ENCODE measurements at places on chromosomes 11 and 22.

GRCh38 chr11:107882095-107882820 is 23.7 kb upstream of the SLC35F2 start:
- DNase-seq, result no peak

DNA sequence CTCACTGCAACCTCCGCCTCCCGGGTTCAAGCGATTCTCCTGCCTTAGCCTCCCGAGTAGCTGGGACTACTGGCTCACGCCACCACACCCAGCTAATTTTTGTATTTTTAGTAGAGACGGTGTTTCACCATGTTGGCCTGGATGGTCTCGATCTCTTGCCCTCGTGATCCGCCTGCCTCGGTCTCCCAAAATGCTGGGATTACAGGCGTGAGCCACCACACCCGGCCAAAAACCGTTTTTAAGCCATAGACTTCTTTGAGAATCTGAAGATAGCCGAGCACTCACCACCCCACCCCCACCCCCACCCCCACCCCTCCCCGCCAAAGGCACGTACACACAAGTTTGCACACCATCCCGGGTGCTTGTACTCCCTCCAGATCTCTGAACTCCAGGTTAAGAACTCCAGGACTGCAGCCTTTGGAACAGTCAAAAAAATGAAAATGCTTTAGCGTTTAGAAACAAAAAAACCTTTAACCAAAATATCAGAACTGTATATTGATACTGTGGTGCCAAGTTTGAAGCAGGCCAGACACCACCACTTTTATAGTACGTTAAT is 1.5 kb downstream of the CRKL start:
- DNase-seq, result no peak

DNA sequence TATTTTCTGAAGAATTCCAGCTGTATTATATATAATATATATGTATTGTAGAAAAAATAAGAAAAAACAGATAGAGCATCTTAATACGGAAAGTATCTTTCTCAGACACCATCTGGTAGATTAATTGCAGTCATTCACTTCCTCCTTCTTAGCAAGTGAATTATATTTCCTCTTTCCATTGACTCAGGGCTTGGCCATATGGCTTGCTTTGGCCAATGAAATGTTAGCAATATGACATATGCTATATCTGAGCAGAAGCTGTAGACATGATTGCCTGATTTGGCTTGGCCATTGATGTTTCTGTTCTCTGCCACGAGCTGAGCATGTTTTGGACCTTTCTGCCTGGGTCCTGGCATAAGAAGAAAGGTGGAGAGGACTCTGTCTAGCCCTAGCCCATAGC is 34.4 kb upstream of the ZBED5 start:
- DNase-seq, result peak; percentile 66

- no peak for DNase-seq
These were observed 94.5 kb downstream of the FDX1 start for GRCh38 chr11:110524238-110524637.

GRCh38 chr11:121194731-121195596 is 93.9 kb downstream of the TECTA start:
- peak; percentile 54 for DNase-seq

- peak; percentile 7 for DNase-seq
These were observed 13.0 kb downstream of the SCUBE2 start for GRCh38 chr11:9078113-9079086.

DNA sequence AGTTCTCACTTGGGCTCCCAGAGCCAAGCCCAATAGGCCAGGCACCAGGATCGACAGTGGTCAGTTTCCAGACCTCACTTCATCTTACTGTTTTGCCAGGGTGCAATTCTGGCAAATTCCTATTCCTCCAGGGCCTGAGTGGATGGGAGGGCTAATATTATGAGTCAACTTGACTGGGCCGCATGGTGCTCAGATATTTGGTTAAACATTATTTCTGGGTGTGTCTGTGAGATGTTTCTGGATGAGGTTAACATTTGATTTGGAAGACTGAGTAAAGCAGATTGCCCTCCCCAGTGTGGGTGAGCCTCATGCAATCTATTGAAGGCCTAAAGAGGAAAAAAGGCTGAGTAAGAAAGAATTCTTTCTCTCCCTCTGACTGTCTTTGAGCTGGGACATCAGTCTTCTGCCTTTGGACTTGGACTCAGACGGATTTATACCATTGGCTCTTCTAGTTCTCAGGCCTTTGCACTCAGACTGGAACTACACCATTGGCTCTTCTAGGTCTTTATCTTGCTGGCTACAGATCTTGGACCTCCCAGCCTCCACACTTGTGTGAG is 132.9 kb upstream of the ZBED5 start:
- DNase-seq, result no peak

DNA sequence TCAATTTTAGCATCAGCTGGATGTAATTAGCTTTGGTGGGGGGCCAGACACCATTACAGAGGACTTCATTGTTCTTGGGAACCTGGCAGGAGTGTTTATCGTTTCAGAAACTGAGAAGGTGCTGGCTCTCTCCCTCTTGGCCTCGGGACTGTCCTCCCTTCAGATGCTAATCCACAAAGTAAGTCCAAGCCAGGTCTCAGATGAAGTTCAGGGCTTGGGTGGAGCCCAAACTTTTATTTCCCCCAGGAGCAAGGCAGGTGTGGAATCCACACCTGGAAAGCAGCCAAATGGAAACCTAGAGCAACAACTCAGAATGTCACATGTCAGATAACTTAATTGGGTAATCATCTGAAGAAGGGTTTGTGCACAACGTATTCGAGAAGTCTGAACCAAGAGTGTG is 119.2 kb downstream of the ME3 start:
- DNase-seq, result no peak

DNA sequence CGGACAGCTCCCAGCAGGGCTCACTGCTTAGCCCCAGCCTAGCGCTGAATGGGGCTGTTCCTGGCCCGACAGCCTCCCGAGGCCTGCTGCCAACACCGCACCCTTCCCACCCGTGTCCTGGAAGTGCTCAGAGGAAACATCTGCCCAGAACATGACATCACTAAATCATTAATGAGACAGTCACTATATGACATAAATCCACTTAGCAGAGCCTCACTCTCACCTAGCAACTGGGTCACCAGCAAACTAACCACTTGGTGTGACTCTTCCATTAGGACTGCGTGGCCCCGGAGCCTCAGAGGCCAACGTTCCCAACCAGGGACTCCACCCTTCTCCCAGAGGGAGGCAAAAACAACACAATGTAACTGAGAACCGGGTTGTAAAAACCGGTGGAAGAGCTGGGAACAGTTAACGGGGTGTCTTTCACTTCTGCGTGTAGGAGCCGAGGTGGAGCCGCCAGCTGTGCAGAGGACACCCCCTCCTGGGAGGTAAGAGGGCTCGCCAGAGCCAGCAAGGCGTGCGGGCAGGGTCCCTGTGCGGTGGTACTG is 21.4 kb upstream of the PACSIN2 start:
- no peak for DNase-seq

GRCh38 chr11:115590254-115590653 is 86.0 kb upstream of the CADM1 start:
- no peak for DNase-seq

GRCh38 chr11:65802841-65803240 is 16.0 kb downstream of the OVOL1 start:
- DNase-seq, result no peak

GRCh38 chr11:123642435-123642834 is 12.0 kb downstream of the SCN3B start:
- no peak for DNase-seq

DNA sequence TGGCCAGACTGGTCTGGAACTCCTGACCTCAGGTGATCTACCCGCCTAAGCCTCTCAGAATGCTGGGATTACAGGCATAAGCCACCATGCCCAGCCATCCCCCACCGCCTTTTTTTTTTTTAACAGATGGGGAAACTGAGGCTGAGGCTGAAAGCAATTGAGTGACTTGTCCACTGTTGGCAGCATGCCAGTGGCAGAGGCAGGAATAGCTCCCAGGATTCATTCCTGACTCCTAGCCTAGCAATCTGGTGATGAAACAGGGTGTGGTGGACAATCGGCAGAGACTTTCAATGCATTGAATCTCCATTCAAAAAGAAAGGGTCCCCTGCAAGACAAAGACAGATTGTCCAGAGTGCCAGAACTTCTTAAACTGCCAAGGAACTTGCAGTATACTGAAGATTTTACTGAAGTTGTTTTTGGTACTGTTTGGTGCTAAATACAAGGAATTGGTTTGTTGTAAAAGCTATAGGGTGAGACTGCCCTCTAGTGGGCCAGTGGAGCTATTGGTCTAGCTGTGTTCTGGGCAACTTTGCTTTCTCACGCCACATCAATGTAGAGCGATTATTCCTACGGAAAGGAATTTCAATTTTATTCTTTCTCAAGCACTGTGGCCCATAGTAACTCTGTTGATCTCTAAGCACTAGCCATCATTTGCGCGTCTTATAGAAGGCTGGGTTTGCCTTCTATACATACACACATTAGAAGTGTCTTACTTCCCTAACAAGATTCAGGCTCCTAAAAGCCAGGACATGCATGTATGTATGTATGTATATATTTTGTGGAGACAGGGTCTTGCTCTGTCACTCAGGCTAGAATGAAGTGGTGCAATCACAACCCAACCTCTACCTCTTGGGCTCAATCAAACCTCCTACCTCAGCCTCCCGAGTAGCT is 21.0 kb downstream of the C22orf31 start:
- DNase-seq, result peak; percentile 84

DNA sequence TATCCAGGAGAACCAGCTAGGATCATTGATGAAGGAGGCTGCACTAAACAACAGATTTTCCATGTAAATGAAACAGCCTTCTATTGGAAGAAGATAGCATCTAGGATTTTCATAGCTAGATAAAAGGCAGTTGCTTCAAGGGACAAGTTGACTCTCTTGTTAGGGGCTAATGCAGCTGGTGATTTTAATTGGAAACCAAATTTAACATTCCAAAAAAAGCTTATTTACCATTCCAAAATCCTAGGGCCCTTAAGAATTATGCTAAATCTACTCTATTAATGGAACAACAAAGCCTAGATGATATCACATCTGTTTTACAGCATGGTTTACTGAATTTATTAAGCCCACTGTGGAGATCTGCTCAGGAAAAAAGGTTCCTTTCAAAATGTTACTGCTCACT is 66.5 kb upstream of the GRK2 start:
- no peak for DNase-seq

DNA sequence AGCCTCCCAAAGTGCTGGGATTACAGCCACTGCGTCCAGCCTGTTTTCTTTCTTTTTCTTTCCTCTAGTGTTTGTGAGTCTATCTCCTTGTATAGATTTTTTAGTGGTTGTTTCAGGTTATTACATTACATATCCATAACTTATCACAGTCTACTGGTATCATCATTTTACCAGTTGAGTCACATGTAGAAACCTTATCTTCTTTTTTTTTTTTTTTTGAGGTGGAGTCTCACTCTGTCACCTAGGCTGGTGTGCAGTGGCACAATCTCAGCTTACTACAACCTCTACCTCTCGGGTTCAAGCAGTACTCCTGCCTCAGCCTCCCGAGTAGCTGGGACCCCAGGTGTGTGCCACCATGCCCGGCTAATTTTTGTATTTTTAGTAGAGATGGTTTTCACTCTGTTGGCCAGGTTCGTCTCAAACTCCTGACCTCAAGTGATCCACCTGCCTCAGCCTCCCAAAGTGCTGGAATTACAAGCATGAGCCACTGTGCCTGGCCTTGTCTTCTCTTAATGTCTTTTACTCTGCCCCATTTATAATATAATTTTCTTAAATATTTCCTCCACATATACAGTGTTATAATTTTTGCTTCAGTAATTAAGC is 11.0 kb downstream of the CDC45 start:
- DNase-seq, result no peak

GRCh38 chr11:15519124-15519791 is 404.5 kb downstream of the INSC start:
- no peak for DNase-seq

DNA sequence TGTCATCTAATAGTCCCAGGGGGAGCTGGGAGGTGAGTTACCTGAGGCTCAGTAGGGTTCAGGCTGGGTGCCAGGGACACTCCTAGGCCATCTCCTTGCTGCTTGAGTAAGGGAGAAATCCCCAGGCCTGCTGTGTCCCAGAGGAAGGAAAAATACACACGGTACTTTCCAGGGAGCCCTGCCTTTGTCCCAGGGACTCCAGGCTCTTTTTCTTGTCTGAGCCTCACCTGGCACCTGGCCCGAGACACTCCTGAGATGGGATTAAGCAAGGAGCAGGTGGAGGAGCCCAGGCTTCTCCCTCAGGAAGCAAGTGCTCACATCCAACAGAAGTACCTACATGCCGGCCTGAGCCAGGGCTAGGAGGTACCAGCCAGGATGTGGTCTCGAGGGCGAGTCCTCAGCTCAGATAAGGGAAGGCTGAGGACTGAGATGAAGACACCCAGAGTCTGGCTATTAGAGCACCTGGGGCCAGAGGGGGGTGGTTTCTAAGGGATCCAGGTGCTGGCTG is 899 bp upstream of the KLHDC7B start:
- DNase-seq, result no peak

DNA sequence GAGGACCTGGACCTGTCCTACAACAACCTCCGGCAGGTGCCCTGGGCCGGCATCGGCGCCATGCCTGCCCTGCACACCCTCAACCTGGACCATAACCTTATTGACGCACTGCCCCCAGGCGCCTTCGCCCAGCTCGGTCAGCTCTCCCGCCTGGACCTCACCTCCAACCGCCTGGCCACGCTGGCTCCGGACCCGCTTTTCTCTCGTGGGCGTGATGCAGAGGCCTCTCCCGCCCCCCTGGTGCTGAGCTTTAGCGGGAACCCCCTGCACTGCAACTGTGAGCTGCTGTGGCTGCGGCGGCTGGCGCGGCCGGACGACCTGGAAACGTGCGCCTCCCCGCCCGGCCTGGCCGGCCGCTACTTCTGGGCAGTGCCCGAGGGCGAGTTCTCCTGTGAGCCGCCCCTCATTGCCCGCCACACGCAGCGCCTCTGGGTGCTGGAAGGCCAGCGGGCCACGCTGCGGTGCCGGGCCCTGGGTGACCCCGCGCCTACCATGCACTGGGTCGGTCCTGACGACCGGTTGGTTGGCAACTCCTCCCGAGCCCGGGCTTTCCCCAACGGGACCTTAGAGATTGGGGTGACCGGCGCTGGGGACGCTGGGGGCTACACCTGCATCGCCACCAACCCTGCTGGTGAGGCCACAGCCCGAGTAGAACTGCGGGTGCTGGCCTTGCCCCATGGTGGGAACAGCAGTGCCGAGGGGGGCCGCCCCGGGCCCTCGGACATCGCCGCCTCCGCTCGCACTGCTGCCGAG is 1.5 kb downstream of the LRFN4 start:
- DNase-seq, result no peak

DNA sequence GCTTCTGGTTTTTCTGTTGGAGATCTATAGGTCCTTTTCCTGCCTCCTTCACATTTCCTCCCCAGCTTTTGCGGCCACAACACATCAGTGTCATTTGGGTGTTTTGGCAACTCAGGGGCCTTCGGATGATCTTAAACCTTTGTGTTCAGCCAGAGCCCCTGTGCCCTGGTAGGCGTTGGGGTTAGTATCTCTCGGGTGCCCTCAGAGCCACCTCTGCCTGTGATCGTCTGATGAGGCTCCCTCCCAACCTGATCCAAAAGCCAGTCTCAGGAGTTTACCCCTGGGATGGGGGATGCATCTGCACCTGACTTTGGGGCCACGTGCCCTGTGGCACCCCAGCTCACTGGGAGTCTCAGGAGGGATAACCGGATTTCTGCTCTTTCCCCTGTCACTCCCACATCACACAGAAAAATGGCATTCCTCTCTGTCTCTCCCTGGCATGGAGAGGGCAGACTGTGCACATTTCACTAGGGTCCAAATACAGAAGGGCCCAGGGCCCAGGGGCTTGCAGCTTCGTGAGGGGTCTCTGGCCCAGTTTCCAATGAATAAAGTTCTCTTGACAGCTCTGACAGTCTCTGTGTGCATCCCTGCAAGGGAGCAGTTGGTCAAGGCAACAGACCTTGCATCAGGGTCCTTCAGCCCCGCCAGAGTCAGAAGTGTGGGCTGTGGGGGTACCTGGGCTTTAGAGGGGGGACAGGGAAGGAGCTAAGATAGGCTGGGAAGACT is 2.6 kb downstream of the RNF26 start:
- no peak for DNase-seq

GRCh38 chr11:20443596-20443995 is 56.1 kb downstream of the PRMT3 start:
- DNase-seq, result peak; percentile 36
